ENCODE measurements at places on chromosomes 4 and X.

GRCh38 chr4:53788011-53788410 lies 196.7 kb upstream of the LNX1 start:
- DNase-seq, result no peak

- no peak for DNase-seq
Observed at GRCh38 chr4:8120501-8120900, 38.1 kb downstream of the ABLIM2 start.

DNA sequence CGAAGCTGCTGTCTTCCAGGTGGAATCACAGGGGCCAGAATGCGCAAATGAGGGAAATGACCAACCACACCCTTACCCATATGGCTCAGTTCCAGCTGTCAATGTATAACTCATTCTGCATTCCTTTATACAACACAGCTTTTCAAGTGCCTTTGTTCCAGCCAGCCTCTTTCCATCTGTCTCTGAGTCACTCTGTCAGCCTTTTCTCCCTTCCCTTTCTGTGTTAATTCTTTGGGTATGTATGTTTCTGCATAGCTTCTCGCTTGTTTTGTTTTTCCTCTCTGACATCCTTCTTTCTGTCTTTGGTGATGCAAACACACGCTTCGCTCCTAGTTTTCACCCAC lies 54.5 kb downstream of the RS1 start:
- no peak for DNase-seq

- DNase-seq, result no peak
Observed at GRCh38 chr4:24924309-24924781, 11.5 kb upstream of the CCDC149 start.

GRCh38 chrX:71953946-71954345 lies 43.3 kb downstream of the NHSL2 start:
- no peak for DNase-seq

GRCh38 chr4:151783867-151784266 lies 23.1 kb upstream of the GATB start:
- no peak for DNase-seq

DNA sequence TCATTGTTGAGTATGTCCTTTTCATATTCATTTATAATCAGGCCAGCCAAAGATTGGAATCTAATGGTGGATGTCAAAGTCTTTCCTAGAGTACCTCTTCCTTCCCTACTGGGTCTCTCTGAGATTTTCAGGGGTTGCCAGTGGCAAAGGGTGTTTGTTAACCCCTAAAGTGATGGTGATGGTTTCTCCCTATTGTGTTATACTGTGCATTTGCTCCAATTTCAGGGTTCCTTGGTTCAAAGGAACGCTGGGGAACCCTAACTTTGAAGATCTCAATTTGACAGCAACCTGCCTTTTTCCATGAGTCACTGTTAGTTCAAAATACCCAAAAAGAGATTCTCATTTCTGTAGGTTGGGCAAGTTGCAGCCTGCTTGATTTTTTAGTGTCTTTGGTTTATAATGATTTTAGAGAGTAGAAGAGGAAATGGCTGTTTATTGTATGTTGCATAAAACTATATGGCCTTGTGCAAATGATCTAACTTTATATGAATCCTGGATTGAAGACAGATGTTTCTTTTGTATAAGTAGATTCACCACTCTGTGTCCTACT lies 23.0 kb downstream of the GAB1 start:
- DNase-seq, result no peak

- peak; percentile 18 for DNase-seq
Observed at GRCh38 chrX:107678957-107679740, 50.8 kb downstream of the PRPS1 start.

DNA sequence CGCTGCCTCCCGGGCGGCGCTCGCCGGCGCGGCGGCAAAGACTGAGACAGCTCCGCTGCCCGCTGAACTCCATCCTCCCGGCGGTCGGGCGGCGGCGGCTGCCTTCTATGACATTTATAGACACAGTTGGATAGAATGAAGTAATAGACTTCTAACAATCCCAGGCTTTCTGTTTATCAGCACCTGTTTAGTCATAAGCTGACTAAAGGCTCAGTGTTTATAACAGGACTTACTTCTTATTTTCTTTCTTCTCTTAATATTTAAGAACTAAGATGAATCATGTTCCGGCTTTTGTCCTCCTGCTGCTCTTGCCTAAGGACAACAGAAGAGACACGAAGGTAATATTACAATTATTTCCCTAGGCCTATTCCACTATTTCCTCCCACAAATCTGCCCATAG lies 3.9 kb downstream of the ARL13A start:
- no peak for DNase-seq
